ENCODE measurements at places on chromosomes 11 and 22. TPM values are rescaled to one million over a fixed set of nuclear protein-coding genes. Genes with fewer than 3 reads are reported as not detected.

The ANO1 gene
- 5.1 TPM for total RNA-seq

The TPBGL gene
- total RNA-seq: not detected

DNA sequence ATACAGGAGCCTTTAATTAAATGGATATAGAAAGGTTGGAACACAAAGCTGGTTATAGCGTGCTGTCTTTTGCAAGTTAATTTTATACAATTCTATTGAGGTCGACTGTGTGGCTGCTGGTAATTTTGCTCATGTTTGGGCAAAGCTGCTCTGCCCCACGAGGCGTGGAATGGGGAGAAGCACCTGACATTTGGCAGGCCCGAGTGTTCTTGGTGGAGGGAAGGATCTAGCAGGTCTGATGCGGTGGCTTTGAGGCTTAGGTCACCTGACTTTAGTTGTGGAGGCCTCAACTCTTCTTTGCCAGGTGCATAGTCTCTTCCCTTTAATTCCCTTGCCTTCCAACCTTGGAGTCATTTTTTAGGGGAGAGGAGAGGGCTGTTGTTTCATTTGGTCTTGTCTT is 97.3 kb downstream of the ZBTB16 start:
- H3K27me3 ChIP-seq: no peaks in the 10 kb centered on the region
- no peak for DNase-seq
- H3K27ac ChIP-seq: peak overlapping the region; percentile 99
- no peak overlapping the region for H3K4me3 ChIP-seq

The PRG3 gene
- total RNA-seq: not detected

DNA sequence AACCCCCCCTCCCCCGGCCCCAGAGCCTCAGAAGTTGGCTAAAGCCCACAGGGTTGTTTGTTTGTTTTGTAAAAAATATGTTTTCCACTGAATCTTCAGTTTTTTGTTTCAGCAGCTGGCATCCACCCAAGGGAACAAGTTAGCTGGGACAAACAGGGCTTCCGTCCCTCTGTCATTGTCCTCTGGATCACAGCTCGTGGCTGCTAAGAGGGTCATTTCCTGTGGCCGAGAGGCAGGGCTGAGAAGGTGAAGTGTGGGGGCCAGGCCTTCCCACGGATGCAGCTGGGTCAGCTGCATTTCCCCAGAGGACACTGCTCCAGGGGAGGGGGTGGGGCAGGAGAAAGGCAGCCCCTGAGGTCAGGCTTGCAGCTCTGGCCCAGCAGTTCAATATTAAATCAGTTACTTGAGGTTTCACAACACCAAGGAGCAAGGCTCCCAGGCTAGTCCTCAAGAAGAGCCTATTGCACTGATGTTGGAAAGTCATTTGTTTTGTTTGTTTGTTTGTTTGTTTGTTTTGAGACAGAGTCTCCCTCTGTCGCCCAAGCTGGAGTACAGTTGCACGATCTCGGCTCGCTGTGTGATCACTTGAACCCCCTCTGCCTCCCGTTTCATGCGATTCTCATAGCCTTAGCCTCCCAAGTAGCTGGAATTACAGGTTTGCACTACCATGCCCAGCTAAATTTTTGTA is 34.4 kb upstream of the SMTN start:
- H3K27ac ChIP-seq: peak overlapping the region; percentile 65
- no peak overlapping the region for H3K4me3 ChIP-seq
- H3K36me3 ChIP-seq: no peaks in the 10 kb centered on the region
- H3K27me3 ChIP-seq: no peaks in the 10 kb centered on the region
- DNase-seq: peak; percentile 63

DNA sequence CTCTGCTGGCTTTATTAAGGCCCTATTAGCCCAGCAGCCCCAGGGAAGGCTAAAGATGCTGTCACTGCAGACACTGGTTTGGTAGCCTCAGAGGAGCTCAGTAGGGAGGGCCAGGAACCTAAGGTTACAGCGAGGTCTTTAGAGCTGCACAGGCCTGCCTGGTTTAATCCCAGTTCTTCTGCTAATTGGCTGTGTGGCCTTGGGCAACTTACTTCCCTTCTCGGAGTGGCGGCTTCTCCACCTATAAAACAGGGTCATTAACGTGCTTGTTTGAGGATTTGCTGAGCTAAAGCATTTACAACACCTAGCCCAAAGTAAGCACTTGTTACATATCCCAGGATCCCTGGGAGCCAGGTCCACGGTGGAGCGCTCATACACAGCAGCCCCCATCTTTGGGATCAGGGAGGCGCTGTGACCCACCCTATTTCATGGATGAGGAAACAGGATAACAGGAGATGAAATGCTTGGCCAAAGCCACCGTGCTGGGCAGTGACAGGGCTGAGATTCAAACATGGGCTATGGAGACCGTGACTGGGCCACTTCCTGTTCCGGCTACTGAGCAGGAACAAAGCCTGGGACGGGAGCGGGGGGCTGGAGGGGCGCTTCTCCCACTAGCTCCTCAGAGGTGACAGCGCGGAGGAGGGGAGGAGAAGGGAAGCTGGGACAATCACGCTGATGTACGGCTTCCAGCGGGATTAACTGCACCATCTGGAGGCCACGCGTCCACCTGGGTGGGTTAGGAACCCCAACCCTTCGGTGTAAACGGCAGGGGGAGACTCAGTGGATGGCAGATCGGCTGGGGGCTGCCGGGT is 61.5 kb downstream of the IGLL1 start:
- H3K27me3 ChIP-seq: peaks cover 6% of the 10 kb centered on the region
- H3K4me3 ChIP-seq: no peak overlapping the region
- no peaks in the 10 kb centered on the region for H3K4me1 ChIP-seq
- H3K36me3 ChIP-seq: no peaks in the 10 kb centered on the region

DNA sequence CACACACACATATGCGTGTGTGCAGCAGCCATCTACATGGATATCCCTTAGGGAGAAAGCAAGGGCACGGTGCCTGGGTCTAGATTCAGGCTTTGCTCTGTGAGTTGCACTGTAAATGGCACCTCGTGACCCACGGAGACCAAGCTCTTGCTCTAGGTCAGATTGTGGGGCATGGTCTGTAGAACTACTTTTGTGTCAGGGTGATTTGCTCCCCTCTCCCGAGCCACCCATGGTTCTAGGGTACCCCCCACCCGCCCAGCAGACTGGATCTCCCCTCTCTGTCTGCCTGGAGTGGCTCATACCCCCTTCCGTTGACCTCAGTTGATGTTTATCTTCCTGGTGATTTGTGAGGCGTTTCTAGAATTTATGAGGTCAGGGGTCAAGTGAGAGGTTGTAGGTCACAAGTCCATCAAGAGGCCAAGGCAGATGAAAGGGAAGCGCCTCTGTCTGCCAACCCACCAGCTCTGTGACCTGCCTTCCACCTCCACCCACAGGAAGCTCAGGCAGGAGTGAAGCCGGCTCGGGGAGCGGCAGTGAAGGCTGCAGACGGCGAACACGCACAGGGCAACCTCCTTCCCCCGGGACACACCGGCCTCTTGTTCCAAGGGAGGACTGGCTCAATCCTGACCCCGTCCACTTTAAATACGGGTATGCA is 76.2 kb upstream of the TTLL12 start:
- H3K27ac ChIP-seq: no peak overlapping the region
- H3K4me1 ChIP-seq: no peaks in the 10 kb centered on the region
- DNase-seq: no peak
- H3K36me3 ChIP-seq: no peaks in the 10 kb centered on the region

The CHRM1 gene
- total RNA-seq: not detected

DNA sequence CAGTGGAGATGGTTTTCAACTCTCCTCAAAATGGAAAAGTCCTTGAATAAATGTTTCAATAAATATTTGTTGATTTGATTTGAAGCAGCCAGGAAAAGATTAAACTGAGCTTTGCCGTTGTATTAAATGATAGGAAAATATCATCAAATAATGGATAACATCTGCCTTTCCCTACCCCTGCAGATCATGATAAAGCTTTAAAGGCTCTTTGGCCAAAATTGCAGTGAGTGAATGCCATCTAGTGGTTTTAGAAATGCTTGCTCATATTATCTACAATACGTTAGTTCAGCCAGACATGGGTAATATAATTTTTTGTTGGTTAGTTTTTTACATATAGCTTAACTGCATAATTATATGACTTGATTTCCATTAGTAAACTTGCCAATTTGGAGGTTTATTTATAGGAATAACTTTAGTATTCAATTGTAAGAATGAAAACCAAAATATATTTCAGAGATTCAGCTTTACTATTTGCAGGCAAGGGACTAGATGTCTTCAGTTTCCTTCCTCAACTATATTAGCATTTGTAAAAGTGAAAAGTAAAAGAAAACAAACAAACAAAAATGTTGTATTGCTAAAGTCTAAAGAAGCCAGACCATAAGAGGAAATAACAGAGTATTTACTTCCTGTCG is 159.2 kb downstream of the MSANTD4 start:
- no peak overlapping the region for H3K27ac ChIP-seq
- no peaks in the 10 kb centered on the region for H3K4me1 ChIP-seq
- no peak for DNase-seq
- no peak overlapping the region for H3K4me3 ChIP-seq
- H3K36me3 ChIP-seq: no peaks in the 10 kb centered on the region
- H3K27me3 ChIP-seq: no peaks in the 10 kb centered on the region

The LDLRAD3 gene
- 16.0 TPM for total RNA-seq

DNA sequence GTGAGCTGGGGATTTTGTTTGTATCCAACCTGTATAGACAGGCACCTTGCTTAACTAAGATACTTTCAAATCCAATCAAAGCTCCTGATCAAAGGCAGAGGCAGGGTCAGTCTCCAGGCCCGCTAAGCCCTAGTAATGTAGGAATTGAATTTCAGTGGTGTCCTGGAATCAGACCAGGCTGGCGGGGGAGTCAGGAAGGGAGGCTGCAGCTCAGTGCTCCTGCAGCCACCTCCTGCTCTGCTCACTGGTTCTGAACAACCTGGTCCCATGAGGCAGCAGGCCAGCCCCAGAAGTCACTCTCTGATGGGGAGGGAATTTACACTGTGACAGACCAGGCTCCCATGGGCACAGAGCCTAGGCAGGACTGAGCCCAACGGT is 38.5 kb upstream of the GALNT18 start:
- no peaks in the 10 kb centered on the region for H3K27me3 ChIP-seq
- no peak overlapping the region for H3K4me3 ChIP-seq
- no peak for DNase-seq
- no peak overlapping the region for H3K27ac ChIP-seq
- no peaks in the 10 kb centered on the region for H3K36me3 ChIP-seq

The CSNK2A3 gene
- total RNA-seq: not detected

DNA sequence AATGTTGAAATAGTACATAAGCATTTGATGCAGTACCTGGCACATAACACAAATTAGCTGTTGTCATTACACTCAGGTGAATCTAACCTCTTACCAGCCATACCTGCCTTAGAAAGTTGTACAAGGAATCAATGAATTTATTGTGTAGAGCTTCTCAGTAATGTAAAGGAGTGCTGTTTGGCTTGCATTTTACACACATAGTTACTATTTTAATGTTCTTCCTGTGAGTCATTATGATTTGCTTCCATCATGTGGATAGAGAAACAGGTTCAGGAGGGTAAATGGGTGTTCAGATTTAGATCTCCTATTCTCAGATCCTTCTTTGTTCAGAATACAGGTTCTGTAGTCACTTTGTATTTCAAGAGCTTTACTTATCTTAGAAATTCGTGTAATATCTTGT is 27.6 kb upstream of the RCE1 start:
- DNase-seq: no peak
- H3K27me3 ChIP-seq: no peaks in the 10 kb centered on the region
- no peak overlapping the region for H3K4me3 ChIP-seq
- H3K4me1 ChIP-seq: no peaks in the 10 kb centered on the region
- H3K36me3 ChIP-seq: no peaks in the 10 kb centered on the region

GRCh38 chr11:119673759-119674336 is 55.2 kb downstream of the NECTIN1 start:
- H3K4me1 ChIP-seq: peaks cover 5% of the 10 kb centered on the region
- no peak overlapping the region for H3K27ac ChIP-seq
- DNase-seq: no peak
- no peaks in the 10 kb centered on the region for H3K27me3 ChIP-seq
- no peaks in the 10 kb centered on the region for H3K36me3 ChIP-seq

- DNase-seq: no peak
- H3K36me3 ChIP-seq: no peaks in the 10 kb centered on the region
- H3K27ac ChIP-seq: no peak overlapping the region
- no peaks in the 10 kb centered on the region for H3K27me3 ChIP-seq
Observed at GRCh38 chr11:107804971-107805370, 53.6 kb downstream of the SLC35F2 start.

DNA sequence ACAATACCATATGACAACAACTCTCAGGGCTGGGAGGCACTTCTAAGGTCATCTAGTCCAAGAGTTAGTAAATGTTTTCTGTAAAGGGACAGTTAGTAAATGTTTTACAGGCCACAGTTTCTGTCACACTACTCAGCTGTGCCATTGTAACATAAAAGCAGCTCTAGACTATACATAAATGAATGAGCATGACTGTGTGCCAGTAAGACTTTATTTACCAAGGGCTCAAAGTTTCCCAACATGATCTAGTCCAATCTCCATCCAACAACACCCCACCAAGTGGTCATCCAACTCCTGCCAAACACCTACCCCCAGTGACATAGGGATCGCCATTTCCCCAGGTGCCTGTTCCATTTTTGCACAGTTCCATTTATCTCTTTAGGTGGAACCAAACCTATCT is 12.1 kb downstream of the SERGEF start:
- no peaks in the 10 kb centered on the region for H3K4me1 ChIP-seq
- H3K27me3 ChIP-seq: no peaks in the 10 kb centered on the region
- H3K27ac ChIP-seq: no peak overlapping the region
- H3K4me3 ChIP-seq: no peak overlapping the region

GRCh38 chr11:110433393-110434333 is 3.9 kb downstream of the FDX1 start:
- H3K36me3 ChIP-seq: no peaks in the 10 kb centered on the region
- no peak overlapping the region for H3K27ac ChIP-seq
- no peak overlapping the region for H3K4me3 ChIP-seq
- peaks cover 54% of the 10 kb centered on the region for H3K4me1 ChIP-seq

The GAB4 gene
- total RNA-seq: not detected

DNA sequence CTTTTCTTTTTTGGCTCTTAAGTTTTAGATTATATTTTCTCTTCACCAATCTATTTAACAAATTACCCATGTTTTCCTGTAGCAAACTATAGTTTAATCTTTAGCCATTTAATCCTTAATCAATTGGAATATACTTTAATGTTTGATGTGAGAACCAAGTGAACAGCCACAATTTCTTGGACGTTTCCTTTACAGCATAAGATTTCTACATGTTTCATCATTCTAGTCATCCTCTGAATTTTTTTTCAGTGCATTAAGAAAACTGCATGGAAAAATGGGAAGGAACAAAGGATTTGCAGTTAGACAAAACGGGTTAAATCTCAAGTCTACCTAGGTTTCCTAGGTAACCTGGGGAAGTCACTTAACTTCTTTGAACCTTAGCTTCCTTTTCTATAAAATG is 507.1 kb upstream of the CCDC90B start:
- no peak for DNase-seq
- H3K4me3 ChIP-seq: no peak overlapping the region
- H3K27ac ChIP-seq: no peak overlapping the region
- H3K27me3 ChIP-seq: no peaks in the 10 kb centered on the region
- no peaks in the 10 kb centered on the region for H3K4me1 ChIP-seq

Data from psoas muscle (tissue), 8 donors.